ENCODE measurements at places on chromosomes 4 and X.

- no peak for DNase-seq
These were observed 162.6 kb upstream of the RAPGEF2 start for GRCh38 chr4:158940271-158940670.

DNA sequence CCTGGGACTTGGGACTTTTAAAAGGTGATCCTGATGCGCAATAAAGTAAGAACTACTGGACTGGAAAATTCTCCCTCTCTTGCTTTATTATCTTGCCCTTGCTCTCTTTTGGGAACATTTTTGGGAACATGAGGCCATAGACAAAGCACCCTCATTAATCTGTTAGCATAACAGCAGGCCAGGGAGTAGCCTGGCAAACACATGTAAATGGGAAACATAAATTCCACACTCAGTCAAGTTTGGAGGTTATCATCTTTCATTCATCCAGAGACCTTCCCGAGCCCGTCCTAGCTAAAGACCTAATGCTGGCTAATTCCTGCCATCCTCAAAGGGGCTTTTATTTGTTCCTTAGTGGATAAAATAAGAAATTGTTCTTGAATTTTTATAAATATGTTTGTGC is 162.8 kb upstream of the ARX start:
- DNase-seq = no peak

DNA sequence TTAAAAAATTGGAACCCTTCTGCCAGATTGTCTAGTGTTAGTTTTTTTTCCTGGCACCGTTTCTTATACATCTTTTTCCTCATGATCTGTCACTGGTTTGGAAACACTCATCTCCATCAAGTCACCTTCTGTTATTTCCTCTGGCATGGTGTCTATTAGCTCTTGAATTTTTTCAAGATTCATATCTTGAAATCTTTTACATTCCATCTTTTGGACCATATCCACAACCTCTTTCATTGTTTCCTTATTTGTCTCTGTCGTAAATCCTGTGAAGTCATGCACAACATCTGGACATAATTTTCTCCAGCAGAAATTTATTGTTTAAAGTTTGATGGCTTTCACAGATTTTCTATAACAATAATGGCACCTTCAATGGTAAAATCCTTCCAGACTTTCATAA is 10.2 kb upstream of the TMEM185A start:
- DNase-seq = no peak

DNA sequence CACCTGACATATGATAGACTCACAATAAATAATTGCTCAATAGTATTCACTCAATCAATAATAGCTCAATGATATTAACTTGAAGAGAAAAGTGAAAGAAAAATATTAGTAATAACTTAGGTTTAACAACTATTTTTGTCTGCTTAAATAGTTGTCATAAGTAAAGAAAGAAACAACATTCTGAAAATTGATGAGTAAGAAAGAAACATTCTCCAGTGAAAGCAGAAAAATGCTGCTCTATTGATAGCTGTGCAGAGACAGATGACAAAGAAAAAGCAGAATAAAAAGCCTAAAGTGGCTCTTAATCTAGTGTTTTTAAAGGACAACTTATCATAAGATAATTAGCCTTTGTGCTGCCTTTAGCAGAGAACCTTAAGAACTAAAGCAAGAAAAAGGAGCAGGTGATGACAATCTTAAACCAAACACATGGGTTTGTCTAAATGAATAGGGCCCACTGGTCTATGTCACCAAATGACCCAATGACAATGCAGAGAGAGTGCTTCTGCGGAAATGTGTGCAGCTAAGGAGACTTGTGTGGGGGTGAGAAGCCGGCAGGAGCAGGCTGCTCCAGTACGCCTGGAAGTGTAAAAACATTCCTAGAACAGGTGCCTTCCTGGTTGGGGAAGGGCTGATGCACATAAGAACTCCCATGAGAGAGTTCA is 13.2 kb downstream of the HS3ST1 start:
- DNase-seq = no peak

GRCh38 chr4:152099555-152099954 is 338.7 kb upstream of the GATB start:
- DNase-seq = no peak

- DNase-seq = no peak
These were observed 45.3 kb downstream of the RPGR start for GRCh38 chrX:38282049-38282448.

DNA sequence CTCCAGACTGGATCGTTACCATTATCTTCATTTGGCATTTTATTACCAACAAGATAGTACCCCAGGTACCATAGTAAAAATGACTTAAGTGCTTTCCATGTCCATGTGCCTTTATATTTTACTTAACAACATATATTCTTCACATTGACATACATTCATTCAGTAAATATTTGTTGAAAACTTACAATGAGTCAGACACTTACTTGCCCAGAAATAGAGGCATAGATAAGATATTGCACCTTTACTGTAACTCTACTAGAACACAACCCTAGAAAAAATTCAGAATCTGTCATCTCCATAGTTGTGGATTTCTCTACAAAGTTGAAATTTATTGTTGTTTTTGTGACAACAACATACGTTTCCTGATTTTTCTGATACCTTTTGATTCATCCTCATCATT is 640.6 kb downstream of the RPA4 start:
- DNase-seq = no peak

All from stimulated activated CD8-positive, alpha-beta memory T cell treated with anti-CD3 and anti-CD28 coated beads, Interleukin-4, amount 100 ng/mL, for 1 hour (primary cell).